ENCODE measurements at places on chromosomes 5 and 9.
A peak's percentile ranks its signal among the peaks of the same experiment; 100 is the strongest.

DNA sequence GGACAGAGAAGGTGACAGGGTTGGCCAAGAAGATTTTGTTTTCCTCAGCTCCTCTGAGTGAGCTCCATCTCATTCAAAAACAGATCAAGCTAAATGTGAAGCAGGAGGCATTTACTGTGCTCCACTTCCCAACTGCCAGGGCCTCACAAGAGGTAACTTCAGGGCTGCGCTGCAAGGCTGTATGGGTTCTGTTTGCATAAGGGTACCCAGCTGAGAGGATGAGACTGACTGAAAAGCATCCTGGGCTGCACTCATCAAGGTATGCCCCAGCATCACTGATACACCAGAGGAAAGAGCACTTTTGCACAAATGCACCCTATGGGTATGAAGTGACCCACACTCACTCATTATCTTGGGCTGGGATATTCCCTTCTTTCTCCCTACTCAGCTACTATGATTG lies 316.2 kb upstream of the HAPLN1 start:
- DNase-seq: no peak

- DNase-seq: peak; percentile 79
Observed at GRCh38 chr9:15211160-15211814, 95.7 kb downstream of the TTC39B start.

DNA sequence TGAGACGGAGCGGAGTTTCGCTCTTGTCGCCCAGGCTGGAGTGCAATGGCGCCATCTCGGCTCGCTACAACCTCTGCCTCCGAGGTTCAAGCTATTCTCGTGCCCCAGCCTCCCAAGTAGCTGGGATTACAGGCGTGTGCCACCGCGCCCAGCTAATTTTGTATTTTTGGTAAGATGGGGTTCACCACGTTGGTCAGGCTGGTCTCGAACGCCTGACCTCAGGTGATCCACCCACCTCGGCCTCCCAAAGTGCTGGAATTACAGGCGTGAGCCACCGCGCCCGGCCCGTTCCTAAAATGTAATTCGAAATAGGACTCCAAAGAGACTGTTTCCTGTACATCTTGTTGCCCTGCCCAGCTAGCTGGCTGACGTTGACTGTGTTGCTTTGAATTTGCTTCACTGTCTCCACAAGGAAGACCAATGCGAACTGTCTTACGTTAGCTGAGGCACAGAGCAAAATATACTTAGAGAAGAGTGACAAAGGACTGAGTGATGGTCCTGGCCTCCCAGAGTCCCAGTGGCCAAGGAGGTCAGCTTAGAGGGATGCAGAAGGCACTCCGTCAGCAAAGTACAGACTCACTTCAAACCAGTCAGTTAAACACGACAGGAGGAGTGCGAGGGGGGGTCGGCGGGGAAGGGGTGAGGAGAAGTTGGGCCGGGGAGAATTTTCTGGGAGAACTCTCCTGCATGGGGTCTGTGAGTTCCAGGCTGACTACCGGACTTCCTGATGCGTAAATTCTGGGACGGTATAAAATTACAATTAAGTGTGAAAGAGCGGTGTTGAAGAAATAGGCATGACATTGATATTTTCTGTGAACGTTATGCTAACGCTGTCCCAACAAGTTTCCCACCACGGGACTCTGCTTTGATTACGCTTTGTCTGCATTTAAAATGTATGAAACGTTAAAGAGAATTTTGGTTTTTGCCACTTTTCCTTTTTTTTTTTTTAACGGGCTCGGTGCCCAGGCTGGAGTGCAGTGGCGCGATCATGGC lies 6.8 kb upstream of the TRIM41 start:
- no peak for DNase-seq

GRCh38 chr5:1515311-1515920 lies 8.3 kb downstream of the LPCAT1 start:
- peak; percentile 8 for DNase-seq

GRCh38 chr5:57097526-57097925 lies 76.3 kb upstream of the GPBP1 start:
- no peak for DNase-seq

DNA sequence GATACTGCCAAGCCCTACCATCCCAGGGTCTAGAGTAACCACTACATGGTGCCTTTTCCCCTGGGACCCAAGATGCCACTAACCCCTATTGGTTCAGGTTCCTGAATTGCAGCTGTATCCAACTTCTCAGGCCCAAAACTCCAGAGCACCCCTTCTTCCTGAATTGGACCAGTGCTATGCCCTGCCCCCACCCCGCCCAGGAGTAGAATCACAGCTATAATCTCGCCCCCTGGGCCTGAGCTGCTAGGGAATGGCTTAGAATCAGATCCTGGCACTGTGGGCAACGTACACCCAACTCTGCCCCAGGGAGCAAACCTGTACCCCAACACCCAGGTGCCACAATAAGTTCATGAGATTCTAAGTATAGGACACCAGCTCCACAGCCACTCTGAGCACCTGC lies 206.3 kb downstream of the CACNA1B start:
- DNase-seq: peak; percentile 2

- no peak for DNase-seq
Observed at GRCh38 chr5:168482361-168482760, 3.9 kb upstream of the RARS1 start.

- DNase-seq: no peak
Observed at GRCh38 chr9:98610211-98610610, 98.5 kb downstream of the GABBR2 start.

GRCh38 chr5:2102819-2103776 lies 220.4 kb upstream of the IRX4 start:
- DNase-seq: no peak
